ENCODE measurements at places on chromosomes 6 and 20.

GRCh38 chr6:144857086-144857485 is 572.0 kb downstream of the UTRN start:
- no peak for DNase-seq

DNA sequence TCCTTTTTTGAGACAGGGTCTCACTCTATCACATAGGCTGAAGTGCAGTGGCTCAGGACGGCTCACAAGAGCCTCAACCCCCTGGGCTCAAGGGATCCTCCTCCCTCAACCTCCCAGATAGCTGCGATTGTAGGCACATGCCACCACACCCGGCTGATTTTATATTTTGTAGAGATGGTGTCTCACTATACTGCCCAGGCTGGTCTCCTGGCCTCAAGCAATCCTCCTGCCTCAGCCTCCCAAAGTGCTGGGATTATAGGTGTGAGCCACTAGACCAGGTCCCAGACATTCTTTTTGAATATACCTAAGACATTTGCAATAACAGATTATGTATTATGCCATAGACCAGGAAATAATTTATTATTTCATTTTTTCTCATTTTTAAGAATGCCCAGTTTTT is 58.3 kb upstream of the CDYL start:
- no peak for DNase-seq

- DNase-seq = no peak
Measured at GRCh38 chr20:56621730-56622129, 7.4 kb upstream of the TFAP2C start.

DNA sequence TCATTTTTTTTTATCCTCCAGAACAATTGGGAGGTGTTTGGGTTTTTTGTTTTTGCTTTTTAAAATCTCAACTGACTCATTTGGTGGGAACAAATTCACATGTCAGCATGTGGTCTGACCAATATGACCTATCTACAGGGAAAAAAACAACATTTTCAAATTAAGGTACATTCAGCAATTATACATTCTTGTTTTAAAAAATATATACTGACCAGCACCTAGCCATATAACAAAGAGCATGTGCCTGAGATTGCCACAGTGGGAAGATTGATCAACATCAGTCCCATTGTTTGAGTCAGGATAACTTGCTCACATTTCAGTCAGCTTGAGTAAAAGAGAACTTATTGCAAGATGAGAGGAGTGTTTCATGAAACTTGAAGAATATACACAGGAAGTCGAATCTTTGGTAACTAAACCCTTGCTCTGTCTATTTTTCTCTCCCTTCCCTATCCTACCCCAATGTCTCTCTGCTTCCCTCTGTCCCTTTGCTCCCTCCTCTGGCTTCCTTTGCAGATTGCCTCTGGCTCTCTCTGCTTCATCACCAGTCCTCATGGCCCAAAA is 163.2 kb upstream of the TAB2 start:
- no peak for DNase-seq

DNA sequence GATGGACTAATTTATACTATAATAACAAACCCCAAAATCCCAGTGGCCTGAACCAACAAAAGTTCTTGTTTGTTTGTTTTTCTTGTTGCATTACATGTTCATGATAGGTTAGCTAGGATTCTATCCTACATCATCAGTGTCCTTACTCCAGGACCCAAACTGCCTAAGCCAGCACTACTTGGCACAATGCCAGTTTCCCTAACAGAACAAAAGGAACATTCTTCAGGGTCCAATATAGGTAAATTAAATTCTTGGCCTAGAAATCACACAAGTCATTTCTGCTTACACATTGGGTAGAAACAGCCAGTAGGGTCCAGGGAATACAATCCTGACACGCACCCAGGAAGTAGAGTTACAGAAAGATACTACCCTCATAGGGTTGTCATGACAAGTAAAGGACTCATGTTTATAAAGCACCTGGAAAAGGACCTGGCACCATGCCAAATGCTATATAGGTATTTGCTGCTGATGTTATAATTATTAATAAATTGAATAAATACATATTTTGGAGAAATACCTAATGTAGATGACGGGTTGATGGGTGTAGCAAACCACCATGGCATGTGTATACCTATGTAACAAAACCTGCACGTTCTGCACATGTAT is 38.8 kb downstream of the RCAN2 start:
- no peak for DNase-seq

DNA sequence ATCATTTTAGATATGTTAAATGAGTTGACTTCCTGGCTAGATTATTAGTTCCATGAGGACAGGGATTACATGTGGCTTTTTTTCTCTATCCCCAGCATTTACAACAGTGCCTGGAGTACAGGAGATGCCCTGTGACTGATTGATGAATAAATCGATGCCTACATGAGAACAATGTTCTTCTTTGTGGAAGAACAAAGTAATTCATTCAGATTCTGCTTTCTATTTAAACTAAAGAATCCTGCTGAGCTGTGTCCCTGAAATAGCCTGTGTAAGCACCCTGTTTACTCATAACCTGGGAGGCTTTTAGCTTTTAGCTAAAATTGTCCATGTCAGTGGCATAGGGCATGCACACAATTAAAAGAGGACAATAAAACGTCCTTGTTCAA is 125.1 kb upstream of the BTBD3 start:
- DNase-seq = no peak

DNA sequence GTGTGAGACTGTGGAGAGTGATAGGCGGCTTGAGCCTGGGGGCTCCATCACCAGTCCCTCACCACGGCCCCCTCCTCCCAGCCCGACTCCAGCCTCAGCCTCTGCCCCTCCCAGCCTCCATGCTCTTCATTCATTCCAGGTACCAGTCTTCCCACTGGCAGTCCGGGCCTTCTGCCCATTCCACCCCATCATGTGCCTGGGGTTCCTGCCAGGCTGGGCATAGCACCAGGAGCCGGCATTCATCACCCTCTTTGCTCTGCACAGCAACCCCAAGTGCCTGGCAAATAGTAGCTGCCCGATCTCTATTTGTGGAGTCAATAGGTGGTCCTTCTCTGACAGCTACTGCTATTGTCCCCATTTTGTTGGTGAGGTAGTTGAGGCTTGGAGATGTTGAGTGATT is 39.6 kb upstream of the GTSF1L start:
- no peak for DNase-seq

DNA sequence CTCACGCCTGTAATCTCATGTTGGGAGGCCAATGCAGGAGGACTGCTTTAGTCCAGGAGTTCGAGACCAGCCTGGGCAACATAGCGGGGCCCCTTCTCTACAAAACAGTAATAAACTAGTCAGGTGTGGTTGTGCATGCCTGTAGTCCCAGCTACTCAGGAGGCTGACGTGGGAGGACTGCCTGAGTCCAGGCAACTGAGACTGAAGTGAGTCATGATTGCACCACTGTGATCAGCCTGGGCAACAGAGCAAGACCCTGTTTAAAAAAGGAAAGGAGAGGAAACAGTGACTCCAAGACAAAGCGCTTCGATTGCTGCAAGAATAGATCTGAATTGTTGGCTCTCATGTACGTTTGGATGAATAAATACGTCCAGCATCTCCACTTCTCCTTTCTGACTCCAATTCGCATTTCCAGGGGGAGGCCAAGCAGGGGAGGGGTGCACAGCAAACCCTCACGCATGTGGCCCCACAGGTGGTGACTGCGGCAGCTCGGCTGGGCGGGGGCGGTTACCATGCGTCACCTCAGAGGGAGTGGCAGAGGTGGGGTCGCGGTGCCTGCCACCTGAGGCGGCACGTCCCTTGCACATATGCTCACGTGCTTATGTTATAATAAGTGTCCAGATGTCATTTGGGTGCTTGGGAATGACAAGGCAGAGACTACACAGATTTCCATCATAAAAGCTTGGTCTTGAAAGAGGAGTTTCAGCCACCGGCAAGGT is 95.1 kb upstream of the MPC1 start:
- DNase-seq = no peak

DNA sequence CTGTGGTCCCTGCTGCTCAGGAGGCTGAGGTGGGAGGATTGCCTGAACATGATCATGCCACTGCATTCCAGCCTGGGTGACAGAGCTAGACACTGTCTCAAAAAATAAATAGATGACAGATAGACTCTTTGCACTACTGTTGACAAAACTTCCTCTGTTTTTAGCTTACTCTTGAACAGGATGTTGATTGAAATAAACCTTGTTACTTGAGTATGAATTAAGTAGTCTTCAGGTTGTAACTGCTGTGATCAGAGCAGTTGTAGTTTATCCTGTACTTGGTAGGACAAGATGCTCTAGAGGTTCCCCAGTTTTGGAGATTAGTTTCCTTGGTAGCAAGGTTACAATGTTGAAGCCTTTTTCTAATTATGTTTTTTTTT is 1.5 kb downstream of the GTF3C6 start:
- DNase-seq = no peak

GRCh38 chr20:57076152-57076652 is 190.2 kb downstream of the BMP7 start:
- no peak for DNase-seq

- no peak for DNase-seq
Measured at GRCh38 chr6:11188161-11188915, 44.1 kb downstream of the NEDD9 start.

- DNase-seq = peak; percentile 23
Measured at GRCh38 chr6:162099685-162100084, 627.9 kb downstream of the PRKN start.

- DNase-seq = no peak
Measured at GRCh38 chr6:156379392-156380289, 397.5 kb upstream of the ARID1B start.

DNA sequence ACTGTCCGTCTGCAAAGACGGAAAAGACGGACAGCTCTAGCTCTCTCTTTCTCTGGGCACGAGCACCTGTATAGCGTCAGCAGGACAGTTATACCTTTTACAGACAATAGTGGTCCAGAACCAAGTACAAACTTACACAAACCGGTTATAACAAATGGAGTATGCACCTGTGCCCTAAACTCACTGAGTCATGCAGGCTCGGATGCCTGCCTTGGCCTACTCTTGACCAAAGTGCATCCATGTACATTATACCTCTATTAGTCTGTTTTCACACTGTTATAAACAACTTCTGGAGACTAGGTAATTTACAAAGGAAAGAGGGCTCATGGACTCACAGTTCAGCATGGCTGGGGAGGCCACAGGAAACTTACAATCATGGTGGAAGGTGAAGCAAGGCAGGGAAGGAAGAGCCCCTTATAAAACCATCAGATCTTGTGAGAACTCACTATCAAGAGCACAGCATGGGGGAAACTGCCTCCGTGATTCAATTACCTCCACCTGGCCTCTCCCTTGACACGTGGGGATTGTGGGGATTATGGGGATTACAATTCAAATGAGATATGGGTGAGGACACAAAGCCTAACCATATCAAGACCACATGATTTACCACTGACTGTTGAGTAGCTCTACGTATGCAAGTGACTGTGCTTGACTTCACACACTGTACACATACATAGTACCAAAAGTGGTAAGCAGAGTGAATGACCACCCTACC is 23.1 kb downstream of the MAN1A1 start:
- DNase-seq = no peak

DNA sequence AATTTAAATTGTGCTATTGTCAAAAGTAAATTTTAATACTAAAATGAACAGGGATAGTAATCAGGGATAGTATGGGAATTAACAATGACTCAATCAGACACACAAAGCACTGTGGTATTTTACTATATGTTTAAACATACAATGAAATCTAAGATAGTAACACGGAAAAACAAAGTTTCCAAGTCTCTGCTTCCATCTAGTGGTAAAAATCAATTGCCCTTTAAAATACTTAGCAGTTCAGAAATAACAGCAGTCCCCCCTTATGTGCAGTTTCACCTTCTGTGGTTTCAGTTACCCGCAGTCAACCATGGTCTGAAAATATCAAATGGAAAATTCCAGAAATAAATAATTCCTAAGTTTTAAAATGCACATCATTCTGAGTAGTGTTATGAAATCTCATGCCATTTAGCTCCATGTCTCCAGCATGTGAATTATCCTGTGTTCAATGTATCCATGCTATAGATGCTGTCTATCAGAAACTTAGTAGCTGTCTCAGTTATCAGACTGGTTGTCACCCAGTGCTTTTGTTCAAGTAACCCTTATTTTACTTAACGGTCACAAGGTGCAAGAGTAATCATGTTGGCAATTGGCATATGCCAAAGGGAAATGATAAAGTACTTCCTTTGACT is 58.5 kb downstream of the AHI1 start:
- no peak for DNase-seq

GRCh38 chr6:122788663-122789181 is 336 bp upstream of the SMPDL3A start:
- no peak for DNase-seq

GRCh38 chr6:160055813-160056212 is 65.8 kb upstream of the SLC22A1 start:
- DNase-seq = no peak

GRCh38 chr6:65091561-65091960 is 615.5 kb downstream of the EYS start:
- no peak for DNase-seq

- no peak for DNase-seq
Measured at GRCh38 chr20:23513164-23513563, 22.2 kb downstream of the CST8 start.

- DNase-seq = no peak
Measured at GRCh38 chr20:56519551-56519950, 5.0 kb upstream of the FAM209A start.

GRCh38 chr6:30260036-30260504 is 46.9 kb upstream of the TRIM26 start:
- DNase-seq = no peak

DNA sequence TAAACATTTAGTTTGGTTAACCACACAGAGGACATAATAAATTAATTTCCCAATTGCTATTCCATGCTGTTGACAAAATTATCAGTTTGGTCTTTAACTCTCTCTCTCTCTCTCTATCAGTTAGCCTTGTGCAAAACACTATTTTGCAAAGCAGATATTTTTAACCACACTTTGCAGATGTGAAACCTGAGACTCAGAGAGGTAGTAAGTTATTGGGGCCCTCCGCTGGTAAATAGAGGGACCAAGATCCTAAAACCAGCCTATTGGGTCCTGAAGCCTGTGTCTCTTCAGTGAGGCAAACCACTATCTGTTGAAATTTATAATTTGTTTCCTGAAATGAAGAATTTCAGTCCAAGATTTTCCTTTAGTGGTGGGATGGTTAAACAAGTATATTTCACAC is 231.0 kb downstream of the SOD2 start:
- DNase-seq = no peak

DNA sequence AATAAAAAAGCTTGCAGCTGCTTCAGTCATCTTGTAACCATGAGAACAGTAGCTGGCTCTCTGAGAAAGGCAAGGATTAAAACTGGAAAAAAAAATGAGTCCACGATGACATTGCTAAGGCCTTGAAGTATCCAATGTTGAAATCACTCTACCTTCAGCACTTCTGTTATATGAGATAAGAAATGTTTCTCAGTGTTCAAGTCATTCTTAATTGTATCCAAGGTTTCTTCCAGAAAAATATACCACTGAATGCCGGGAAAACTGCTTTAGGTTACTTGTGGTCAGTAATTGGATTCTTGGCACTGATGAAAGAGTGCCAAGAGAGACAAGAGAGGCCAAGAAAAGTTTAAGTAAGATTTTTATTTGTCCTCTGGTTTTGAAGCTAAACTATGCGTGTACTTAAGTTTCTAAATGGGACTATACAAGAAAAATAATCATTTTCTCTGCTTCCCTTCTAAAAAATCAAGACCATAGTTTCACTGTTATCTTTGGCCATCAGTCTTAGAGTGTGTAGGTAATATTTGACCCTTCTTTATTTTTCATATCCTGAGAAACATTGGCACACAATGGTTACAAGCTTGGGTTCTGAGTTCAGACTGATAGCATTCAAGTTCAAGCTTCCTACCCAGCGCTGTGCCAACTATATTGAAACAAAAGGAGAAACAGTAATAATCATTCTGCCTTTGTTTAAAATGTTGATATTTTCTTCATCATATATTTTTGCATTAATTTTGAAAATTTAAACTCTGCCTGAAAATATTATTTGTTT is 84.6 kb downstream of the TRDN start:
- DNase-seq = no peak
